Cardiac fibroblast (primary cell): ENCODE measurements at places on chromosomes 7 and 10.

DNA sequence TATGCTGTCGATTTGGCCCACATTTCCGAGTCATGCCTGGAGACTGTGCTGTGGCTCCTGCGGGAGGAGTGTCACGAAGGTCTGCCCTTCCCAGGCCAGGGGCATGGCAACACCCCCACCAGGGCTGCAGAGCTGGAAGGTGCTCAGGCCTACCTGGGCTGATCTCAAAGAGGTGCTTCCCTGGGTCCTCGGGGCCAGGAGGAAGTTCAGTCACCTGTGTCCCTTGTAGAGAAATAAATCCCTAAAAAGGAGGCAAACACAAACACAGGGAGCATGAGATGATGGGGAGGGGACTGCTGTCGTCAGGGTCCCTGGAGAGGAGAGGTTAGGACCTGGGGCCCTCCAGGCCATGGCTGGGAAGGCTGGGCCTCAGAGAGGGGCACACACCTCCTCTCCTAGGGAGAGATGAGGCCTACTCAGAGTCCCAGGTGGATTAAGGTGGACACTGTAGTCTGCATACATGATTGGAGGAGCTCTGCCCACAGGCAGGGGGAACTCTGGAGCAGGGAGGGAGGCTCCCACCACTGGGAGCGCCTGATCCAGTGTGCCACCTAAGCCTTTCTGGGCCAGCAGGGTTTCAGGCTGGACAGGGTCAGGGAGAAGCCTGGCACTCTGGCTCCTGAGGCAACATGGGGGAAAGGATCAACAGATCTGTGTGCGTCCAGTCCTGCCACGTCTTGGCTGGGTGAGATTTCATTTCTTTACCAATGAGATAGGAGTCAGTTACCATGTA, 49.4 kb downstream of the ARHGAP22 start:
- DNase-seq, result no peak

- no peak for DNase-seq
Observed at GRCh38 chr10:112376396-112376790, 2.5 kb downstream of the ACSL5 start.

- no peak for DNase-seq
Observed at GRCh38 chr10:132929953-132930548, 12.3 kb downstream of the CFAP46 start.

DNA sequence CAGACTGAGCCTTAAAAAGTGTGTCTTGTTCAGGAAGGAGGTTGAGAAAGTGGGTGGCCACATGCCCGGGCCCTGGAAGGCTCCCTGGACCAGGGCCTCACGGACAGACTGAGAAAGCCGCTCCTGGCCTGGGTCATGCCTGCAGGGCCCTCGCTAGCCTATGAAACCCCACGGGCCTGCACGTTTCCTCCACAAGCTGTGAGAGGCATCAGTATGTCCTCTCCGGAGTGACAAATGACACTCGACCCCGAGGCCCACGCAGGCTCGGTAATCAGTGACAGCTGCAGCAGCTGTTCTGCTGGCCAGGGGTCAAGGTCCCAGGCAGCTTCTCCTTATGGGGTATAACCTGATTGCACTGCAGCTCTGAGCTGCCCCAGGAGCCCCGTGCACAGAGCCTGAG, 47.6 kb downstream of the ASB13 start:
- peak; percentile 55 for DNase-seq

DNA sequence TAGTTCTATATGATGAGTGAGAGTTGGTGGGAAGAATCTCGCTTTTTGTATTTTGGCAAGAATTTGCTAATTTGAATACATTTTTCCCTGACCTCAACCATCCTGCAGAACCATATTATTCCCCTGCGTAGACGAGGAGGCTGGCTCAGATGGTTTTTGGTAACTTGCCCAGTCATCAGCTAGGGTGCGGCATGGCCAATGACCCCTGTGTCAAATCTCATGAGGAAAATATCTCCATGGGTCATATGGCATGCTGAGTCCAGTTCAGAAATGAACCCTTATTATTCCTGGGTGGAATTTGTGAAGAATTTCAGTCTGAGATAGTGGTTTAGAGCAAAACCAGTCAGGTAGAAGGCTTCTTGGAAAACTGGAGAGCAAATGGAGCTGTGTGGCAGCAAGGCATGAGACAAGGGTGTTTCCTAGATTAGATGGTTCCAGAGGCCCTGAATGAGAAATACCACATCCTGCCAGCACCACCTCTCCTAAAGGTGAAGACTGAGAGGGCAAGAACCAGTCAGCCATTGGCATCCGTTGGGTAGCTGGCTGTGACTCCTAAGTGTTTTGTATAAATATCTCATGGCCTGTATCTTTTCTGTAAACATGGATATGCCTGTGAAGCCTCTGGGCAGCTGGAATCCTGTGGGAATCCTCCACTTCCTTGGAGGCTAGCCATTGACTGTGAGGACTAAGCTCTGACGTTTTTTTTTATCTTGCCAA, 5.8 kb upstream of the UPP1 start:
- DNase-seq, result peak; percentile 74

DNA sequence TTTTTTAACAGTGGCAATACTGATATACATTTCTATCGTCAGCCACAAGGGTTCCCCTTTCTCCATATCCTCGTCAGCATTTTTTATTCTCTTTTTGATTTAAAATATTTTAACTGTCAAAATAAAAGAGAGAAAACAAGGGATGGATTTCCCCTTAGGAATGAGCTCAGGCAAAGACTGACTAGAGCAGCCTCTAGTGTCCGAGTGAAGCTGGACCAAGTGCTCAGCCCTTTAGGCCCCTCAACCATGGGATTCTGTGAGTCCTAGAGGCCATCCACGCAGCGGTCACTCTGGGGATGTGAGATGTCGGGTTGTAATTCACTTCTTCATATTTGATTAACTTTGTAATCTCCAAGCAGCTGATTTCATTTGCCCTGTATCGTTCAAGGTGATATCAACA, 137.4 kb upstream of the RNF32 start:
- no peak for DNase-seq

DNA sequence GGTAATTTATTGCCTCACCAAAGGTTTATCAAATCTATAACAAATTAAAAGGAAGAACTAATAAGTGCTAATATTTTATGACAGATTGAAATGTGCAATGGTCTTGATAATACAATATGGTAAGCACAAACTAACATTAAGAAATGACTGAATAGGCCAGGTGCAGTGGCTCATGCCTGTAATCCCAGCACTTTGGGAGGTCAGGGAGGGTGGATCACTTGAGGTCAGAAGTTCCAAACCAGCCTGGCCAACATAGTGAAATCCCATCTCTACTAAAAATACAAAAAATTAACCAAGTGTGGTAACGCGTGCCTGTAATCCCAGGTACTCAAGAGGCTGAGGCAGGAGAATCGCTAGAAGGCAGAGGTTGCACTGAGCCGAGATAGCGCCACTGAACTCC, 3.5 kb downstream of the MTPAP start:
- no peak for DNase-seq

GRCh38 chr10:50857579-50857978, 27.8 kb downstream of the A1CF start:
- DNase-seq, result no peak

- peak; percentile 45 for DNase-seq
Observed at GRCh38 chr10:86872757-86873156, 84.7 kb downstream of the MMRN2 start.

GRCh38 chr7:105800849-105801534, 75.4 kb downstream of the ATXN7L1 start:
- no peak for DNase-seq

GRCh38 chr10:19904202-19904661, 88.0 kb downstream of the PLXDC2 start:
- peak; percentile 18 for DNase-seq

DNA sequence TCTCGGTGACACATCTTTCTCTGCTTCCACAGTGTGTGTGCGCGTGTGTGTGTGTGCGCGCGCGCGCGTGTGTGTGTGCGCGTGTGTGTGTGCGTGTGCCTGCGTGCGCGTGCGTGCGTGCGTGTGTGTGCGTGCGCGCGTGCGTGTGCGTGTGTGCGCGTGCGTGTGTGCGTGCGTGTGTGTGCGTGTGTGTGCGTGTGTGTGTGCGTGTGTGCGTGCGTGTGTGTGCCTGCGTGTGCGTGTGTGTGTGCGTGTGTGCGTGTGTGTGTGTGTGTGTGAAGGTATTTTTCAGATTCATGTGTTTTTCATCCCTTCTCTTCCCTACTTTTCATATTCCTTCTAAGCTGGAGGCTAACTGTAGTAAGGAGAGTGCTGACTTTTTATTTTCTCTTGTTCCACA, 148.4 kb downstream of the CREB5 start:
- DNase-seq, result no peak

- no peak for DNase-seq
Observed at GRCh38 chr10:115992236-115992986, 280.6 kb downstream of the GFRA1 start.

GRCh38 chr7:25460433-25460832, 232.1 kb upstream of the NPVF start:
- DNase-seq, result no peak

GRCh38 chr10:98466861-98467505, 20.2 kb upstream of the HPS1 start:
- DNase-seq, result no peak

- no peak for DNase-seq
Observed at GRCh38 chr7:21753071-21753470, 192.6 kb downstream of the CDCA7L start.

DNA sequence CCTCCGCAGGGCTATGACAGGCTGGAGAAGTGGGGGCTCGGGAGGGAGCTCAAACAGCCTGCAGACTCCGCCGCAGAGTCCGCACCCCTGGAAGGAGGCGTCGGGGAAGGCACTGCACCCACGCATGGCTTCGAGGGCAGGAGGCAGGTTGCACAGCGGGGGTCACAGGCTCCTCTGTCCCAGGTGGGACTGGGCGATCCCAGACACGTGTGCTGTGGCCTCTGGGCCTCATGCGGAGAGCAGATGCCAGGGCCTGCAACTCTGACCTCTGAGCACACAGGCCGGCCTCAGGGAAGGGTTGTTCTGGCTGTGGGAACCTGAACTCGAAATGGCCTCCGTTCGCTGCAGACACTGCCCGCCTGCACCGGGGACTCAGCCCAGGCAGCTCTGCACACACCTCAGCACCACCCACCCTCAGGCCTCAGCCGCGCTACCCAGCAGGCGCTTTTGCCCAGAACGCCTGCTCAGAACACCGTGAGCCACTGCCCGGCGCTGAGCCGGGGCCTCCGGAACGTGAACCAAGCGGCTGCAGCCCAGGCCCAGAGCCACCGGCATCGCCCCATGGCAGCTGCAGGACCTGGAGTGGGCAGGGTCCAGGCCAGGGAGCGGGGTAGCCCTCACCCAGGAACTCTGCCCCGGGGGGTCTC, 71.8 kb upstream of the ADGRA1 start:
- no peak for DNase-seq

DNA sequence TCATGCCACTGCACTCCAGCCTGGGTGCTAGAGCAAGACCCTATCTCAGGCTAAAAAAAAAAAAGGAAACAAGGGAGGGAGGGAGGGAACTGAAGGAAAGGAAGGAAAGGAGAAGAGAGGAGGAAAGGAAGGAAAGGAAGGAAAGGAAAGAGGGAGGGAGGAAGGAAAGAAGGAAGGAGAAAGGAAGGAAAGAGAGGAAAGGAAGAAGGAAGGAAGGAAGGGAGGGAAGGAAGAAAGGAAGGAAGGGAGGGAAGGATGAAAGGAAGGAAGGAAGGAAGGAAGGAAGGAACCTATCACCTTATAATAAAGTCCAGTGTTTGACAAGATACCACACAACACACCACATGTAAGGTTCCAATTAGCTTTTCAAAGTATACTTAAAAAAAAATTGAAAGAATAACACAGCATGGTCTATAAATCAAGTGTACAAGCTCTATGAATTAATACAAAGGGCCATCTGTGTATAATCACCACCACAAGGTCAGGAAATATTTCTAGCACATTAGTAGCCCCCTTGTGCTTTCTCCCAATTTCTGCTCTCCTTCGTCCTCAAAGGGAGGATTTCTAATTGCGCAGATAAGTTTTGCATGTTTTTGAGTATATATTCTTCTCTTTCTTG, 26.4 kb downstream of the RNF216 start:
- no peak for DNase-seq

- no peak for DNase-seq
Observed at GRCh38 chr10:47241256-47241655, 58.7 kb upstream of the GDF10 start.

GRCh38 chr7:143979359-143979758, 20.8 kb upstream of the OR6B1 start:
- DNase-seq, result peak; percentile 77

DNA sequence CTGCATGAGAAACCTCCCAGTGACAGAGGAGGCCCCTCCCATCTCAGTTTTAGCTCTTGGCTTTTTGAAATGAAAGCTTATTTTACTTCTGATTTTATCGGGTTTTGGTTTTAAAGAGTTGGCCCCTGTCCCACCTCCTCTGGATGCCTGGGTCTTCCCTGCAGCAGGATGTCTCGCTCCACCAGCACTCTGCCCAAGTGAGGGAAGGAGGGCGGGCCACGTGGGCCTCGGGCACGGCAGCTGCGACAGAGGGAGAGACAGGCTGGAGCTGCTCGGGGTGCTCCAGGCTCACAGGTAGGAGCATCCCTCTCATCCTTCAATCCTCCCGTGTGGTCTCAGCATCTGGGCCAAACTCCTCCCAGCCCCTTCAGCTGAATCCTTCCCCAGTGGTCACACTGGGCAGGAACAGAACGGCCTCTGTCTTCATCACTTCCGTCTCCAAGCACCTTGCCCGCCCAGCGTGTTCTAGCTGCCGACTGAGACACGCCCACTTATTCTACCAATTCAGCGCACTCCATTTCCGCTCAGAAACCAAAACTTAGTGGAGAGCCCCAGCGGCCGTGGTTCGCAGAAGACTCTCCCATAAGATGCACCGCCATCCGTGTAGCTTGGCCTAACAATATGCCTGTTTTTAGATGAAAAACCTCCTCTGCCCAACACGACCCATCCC, 222.9 kb downstream of the GLRX3 start:
- no peak for DNase-seq

GRCh38 chr10:49141541-49142332, 7.9 kb upstream of the FAM170B start:
- no peak for DNase-seq

DNA sequence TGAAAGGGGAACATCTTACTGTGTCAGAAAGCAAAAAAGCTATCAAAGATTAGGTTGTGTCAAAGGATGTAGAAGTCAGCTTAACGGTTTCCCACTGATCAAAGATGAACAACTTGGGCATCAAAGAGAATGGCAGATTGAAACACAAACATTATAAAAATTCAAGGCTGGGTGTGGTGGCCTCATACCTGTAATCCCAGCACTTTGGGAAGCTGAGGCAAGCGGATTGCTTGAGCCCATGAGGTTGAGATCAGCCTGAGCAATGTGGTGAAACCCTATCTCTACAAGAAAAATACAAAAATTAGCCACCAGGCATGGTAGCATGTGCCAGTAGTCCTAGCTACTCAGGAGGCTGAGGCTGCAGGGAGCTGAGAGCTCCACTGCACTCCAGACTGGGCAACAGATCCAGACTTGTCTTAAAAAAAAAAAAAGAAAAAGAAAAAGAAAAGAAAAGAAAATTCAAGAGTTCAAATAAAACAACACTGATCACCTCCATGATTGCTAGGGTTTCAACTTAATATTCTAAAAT, 34.5 kb downstream of the RTKN2 start:
- no peak for DNase-seq

GRCh38 chr7:13181216-13181615, 493.8 kb downstream of the ARL4A start:
- peak; percentile 25 for DNase-seq

DNA sequence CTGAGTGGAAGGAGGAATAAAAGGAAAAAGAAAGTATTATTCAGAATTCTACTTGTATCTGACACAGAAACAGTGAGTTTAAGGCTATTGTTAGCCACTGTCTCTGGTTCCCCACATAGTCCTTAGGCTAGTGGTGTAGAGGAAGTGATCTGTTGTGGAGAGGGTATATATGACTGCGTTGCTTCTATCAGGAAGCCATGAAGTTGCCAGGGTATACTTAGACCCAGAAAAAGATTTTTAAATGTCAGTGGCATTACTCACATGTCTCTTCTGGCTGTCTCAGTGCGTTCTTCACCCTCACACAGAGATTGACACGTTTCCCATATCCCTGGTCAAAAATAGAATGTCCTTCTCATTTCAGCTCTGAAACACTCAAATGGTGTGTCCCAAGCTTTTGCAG, 72.7 kb downstream of the SEM1 start:
- DNase-seq, result no peak
